ENCODE measurements at places on chromosomes 1 and 21.

DNA sequence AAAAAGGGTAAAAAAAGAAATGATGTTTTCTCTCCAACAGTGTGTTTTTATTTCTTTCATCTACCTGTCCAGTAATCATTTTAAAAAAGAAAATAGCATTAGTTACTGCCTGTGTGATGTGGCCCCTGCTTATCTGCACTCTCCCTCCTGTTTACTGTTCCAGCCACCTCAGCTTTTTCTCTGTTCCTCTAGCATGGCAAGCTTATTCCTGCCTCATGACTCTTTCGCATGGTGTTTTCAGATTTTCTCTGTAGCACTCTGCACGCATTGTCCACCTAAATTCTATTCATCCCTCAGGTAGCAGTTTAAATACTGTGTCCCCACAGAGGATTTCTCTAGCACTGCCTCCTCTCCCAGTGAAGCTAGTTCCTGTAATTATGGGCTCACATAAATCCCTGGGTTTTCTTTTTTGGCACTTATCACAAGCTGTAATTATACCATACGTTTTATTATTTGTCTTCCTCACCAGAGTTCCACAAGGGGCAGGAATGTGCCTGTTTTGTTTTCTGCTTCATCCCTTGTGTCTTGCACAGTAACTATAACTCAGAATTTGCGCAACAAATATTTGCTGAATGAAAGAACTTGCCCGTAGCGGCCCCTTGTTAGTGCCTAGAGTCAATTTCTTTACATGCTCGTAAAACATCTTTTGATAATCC lies 51.4 kb upstream of the LRIG2 start:
- no peak for DNase-seq

DNA sequence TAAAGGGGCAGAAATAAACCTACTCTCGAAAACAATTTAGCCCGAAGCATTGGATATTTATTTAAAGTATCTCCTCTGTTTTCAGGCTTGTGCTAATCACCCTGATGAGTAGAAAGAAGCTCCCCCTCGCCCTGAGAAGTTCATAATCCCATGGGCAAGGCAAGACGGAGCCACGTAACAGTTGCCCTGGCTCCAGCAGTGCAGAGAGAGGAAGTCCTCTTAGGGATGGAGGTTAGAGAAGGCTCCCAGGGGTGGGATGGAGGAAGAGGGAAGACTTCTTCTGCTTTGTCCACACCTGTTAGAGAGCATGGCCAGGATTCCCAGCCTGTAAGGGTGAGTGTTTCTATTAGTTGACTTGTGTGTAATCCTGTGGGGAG lies 3.4 kb upstream of the GPR25 start:
- DNase-seq, result no peak

GRCh38 chr1:104132382-104132973 lies 382.8 kb downstream of the AMY1C start:
- DNase-seq, result no peak

GRCh38 chr1:182752077-182752988 lies 37.2 kb upstream of the NPL start:
- DNase-seq, result no peak

DNA sequence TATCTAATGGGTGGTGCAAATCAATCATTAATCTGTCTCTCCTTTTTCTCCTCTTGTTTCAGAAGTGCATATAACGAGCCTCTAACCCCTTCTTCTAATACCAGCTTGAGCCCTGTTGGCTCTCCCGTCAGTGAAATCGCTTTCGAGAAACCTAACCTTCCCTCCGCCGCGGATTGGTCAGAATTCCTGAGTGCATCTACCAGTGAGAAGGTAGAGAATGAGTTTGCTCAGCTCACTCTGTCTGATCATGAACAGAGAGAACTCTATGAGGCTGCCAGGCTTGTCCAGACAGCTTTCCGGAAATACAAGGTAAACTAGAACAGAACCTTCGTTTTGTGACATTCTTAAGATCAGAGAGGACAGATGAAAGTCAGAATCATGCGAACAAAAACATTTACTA lies 25.3 kb upstream of the VAMP3 start:
- no peak for DNase-seq

DNA sequence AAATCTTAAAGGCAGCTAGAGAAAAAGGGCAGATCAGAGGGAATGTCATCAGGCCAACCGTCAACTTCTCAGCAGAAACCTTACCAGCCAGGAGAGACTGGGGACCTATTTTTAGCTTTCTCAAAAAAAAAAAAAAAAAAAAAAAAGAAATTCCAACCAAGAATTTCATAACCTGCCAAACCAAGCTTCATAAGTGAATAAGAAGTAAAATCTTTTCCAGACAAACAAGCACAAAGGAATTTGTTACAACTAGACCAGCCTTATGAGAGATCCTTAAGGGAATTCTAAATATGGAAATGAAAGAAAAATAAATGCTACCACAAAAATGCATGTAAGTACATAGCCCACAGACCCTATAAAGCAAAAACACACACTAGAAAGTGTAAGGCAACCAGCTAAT lies 267.7 kb downstream of the AKT3 start:
- DNase-seq, result no peak

DNA sequence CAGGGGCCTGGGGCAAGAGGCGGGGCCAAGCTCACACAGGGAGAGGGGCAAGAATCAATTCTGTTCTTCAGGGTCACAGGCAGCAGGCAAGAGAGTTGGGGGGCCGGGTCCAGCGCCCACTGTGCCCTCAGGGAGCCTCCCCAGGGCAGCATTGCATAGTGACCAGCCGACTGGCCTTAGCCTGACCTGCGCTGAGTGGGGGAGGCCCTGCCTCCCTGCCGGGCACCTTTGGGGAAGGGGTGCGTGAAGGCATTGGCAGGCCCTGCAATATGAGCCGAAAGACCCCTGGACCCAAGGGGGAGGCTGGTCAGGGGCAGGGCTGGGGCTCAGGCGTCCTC lies 12.2 kb downstream of the SCNN1D start:
- DNase-seq, result no peak
